ENCODE measurements at places on chromosomes 6 and 20.

- DNase-seq: no peak
Measured at GRCh38 chr20:6055981-6056569, 2.2 kb upstream of the LRRN4 start.

- no peak for DNase-seq
Measured at GRCh38 chr6:143940011-143940597, 68.0 kb downstream of the PLAGL1 start.

DNA sequence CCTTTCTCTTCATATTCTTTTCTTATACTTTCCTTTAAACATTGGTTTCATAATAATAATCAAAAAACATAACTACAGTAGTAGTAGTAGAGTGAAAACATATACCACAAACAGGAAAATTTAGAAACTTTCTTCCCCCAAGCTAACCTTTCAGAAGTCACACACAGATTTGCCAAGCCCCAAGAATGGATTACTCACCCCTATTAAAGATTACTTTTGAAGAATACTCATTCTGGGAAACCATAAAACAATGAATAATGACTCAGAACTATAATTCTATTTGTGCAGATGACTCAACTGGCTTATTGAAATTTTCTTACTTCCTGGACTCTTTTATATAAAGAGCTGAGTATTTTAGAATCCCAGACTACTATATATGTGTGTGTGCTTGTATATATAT, 119.4 kb upstream of the GJE1 start:
- DNase-seq: no peak

- DNase-seq: no peak
Measured at GRCh38 chr6:65091561-65091960, 615.5 kb downstream of the EYS start.

- no peak for DNase-seq
Measured at GRCh38 chr6:118589186-118589585, 41.1 kb downstream of the PLN start.

GRCh38 chr20:49567421-49568277, at the start of gene PTGIS:
PTGIS (minus strand) TSS chr20:49568137; CDS start chr20:49568116, 21 bp downstream.
- DNase-seq: no peak

DNA sequence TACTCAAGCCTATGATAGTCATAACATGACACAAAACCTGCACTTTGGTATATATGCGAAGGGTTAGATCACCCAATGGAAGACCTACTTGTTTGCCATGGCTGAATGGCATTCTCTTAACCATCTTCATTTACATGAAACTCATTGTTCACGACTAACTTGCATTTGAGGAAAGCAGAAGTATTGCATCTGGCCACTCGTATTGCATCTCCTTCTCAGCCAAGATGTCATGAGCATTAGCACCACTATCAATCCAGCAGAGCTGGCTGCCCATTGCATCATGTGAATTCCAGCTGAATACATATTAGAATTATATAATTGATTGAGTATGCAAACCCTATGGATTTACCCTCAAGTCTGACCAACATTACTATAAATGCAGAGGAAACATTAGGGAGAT, 390.2 kb downstream of the LAMA2 start:
- DNase-seq: no peak

DNA sequence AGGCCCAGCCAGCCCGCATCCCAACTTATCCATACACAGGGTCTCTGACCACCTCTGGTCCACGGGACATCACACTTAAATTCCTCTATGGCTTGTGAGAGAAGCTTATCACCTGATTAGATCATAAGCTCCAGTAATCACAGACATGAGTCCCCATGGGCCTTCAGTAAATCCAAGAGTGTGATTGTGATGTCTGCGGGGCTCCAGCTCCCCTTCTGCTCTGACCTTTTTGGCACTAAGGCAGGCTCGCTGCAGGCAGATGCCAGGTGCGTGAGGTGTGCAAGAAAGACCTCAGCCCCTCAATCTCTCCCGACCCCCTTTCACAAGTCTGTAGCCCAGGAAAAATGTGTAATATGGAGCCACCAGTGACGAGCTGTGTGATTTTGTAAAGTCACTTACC, 127.6 kb upstream of the DUSP22 start:
- DNase-seq: no peak

DNA sequence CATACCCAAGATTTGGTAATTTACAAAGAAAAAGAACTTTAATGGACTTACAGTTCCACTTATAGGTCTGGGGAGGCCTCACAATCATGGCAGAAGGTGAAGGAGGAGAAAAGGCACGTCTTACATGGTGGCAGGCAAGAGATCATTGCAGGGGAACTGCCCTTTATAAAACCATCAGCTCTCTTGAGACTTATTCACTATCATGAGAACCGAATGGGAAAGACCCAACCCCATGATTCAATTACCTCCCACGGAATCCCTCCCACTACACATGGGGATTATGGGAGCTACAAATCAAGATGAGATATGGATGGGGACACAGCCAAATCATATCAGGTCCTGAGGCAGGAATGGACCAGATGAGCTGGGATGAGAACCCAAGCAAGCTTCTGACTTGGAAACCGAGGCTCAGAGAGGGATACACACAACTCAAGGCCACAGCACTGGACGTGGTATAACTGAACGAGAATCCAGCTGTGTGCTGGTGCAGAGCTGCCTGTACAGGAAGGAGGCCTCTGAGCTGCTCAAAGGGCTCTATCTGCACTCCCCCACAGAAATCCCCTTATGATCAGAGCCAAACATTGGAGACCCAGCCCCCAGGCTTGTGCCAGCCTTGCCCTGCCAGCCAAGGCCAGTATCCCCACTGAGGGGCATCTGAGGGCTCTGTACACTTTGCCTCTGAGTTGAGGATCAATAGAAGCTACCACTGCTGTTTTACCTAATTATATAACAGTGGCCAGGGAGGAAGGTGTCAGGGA, 137.8 kb downstream of the CEBPB start:
- no peak for DNase-seq

DNA sequence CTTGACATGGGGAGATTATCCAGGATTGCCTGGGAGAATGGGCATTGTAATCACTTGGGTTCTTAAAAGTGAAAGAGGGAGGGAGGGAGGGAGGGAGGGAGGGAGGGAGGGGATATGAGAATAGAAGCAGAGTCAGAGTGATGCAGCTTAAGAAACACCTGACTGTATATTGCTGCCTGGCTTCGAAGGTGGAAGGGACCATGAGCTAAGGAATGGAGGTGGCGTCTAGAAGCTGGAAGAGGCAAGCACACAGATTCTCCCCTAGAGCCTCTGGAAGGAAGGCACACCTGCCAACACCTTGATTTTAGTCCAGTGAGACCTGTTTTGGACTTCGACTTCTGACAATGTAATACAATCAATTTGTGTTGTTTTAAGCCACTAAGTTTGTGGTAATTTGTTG, 78.4 kb downstream of the PRL start:
- DNase-seq: no peak

DNA sequence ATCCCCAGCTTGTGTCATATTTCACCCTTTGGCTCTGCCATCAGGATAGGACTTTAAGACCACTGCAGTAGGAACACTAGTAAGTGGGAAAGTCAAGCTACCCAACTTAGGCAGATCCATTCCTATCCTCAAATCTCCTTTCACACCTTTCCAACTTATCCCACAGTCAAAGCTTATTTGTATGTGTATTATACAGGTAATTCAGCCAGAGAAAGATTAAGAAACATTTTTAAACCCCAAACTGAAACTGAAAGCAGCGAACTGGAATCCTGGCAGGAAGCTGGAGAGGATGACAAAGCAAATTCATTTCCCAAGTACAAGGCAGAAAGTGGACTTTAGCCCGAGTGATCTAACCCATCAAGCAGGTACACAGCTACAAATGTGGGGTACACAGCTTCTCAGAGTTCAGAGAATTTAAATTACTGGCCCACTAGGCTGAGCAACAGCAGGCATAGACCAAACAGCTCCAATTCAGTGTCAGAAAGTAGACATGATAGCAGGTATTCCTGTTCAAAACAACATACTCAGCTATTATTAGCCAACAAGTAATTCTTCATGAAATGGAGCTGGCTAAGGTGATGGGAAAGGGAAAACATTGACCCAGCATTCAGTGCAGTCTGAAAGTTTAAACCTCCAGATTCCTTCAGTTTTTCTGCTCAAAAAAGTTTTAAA, 39.1 kb downstream of the ILRUN start:
- DNase-seq: peak; percentile 67

GRCh38 chr20:53963635-53964034, 106.8 kb downstream of the BCAS1 start:
- DNase-seq: no peak

DNA sequence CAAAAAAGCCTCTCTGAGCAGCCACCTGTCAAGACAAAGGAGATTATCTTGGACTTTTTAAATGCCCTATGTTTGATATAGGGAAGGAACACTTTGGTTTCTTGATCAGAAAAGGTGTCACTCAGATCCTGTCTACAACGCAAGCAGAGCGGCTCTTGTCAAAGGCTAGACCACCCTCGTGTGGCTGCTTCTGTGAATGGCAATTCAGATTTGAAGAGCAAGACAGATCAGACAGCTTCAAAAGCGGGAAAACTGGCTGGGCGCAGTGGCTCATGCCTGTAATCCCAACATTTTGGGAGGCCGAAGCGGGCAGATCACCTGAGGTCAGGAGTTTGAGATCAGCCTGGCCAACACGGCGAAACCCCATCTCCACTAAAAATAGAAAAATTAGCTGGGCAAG, 10.1 kb upstream of the NXT1 start:
- DNase-seq: no peak

DNA sequence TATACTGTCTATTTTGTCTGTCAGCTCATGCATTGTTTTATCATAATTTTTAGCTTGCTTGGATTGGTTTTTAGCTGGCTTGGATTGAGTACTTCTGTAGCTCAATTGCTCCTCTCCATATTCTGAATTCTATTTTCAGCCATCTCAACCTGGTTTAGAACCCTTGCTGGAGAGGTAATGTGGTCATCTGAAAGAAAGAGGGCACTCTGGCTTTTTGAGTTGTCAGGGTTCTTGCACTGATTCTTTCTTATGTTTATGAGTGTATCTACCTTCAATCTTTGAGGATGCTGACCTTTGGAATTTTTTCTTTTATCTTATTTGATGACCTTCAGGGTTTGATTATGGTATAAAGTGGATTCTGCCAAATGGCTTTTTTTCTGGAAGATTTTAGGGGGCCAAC, 632.7 kb upstream of the ID4 start:
- no peak for DNase-seq

GRCh38 chr20:20465252-20465651, 97.3 kb downstream of the INSM1 start:
- DNase-seq: no peak

GRCh38 chr20:24909861-24910260, 39.2 kb upstream of the CST7 start:
- DNase-seq: no peak

- no peak for DNase-seq
Measured at GRCh38 chr6:108872575-108872974, 24.4 kb downstream of the ARMC2 start.

DNA sequence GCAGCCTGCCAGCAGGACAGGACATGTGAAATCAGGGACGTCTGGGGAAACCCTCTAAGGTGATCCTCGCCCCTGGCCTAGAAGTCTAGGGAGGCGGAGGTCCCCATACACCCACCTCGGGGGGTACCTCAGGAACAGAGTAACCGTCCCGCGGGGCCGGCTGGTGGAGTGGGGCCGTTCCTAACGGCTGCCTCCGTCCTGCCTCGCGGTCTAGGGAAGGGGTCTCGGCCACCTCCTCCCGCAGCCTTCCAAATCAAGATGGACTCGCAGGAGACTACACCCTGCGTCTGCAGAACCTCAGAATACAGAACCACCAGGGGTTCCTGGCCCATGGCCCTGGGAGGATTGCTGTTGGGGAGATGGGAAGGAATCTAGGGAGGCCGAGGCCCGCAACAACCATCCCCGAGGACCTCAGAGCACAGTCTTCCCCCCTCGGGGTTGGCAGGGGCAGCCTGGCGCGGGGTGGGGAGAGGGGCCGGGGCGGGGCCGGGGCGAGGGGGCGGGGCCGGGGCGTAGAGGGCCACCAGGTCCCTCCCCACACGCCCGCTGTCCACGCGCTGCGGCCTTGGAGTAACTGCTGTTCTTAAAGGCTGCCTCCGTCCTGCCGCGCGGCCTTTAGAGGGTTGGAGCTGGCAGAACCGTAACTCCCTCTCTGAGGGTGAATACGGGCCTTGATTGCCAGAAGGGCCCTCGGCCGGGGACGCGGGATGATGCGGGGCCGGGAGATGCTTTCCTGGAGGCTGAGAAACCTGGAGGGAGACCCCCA, 89.0 kb upstream of the MLN start:
- DNase-seq: no peak

GRCh38 chr6:45652416-45652815, 274.7 kb upstream of the SUPT3H start:
- peak; percentile 78 for DNase-seq

DNA sequence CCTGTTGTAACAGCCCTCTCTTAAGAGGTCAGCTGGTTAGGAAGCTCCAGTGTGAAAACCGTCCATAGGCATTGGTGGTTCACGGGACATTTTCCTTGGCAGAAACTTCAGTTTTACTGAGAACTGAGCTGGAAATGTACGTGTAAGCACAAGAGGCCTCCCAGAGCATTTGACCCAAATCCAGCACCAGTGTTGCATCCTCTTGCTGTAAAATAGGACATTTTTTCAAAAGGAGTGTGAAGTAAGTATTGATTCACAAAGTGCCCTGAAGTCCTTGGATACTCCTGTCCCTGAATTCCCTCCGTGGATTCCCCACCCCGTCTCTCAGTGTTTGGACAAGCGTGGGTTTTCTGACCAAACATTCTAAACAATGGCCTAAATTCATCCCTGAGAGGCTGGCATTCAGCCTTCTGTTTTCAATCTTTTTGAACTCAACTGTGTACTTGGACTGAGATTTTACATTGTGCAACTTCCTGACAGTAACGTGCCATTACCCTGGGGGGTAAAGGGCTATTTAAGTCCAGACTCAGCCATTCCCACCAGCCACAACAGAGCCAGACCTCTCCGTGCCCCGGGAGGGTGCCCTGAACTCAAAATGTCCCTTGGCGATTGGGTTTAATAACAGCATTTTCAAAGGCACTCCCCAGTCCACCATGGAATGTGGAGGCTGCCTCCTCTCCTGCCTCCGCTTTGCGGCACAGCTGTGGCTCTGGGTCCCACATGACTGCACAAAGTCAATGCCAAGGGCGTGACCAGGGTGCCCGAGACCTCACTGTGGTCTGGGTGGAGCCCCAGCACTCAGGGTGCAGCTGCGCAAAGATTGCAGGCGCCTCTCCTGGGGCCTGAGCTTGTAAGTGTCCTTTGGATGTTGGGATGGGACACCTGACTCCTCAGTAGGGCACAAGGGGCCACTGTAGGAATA, 92.7 kb upstream of the AFDN start:
- peak; percentile 89 for DNase-seq

DNA sequence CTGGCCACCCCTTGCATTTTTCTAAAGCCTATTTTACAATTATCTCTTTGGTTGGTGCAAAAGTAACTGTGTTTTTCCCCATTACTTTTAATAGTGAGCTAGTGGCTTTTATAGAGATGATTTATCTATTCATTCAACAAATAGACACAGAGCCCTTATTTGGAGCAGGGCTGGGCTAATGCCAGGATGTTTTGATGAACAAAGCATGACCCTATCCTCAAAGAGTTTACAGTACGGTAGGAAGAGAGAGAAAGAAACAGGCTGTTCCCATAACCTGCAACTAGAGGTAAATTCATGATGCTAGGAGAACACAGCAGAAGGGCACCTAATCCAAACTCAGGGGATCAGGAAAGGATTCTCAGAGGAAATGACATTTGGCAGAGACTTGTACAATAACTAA, 37.3 kb upstream of the UST start:
- no peak for DNase-seq

GRCh38 chr6:132893772-132894490, 79.6 kb downstream of the RPS12 start:
- DNase-seq: no peak
